ENCODE measurements at places on chromosomes 12 and 14.

DNA sequence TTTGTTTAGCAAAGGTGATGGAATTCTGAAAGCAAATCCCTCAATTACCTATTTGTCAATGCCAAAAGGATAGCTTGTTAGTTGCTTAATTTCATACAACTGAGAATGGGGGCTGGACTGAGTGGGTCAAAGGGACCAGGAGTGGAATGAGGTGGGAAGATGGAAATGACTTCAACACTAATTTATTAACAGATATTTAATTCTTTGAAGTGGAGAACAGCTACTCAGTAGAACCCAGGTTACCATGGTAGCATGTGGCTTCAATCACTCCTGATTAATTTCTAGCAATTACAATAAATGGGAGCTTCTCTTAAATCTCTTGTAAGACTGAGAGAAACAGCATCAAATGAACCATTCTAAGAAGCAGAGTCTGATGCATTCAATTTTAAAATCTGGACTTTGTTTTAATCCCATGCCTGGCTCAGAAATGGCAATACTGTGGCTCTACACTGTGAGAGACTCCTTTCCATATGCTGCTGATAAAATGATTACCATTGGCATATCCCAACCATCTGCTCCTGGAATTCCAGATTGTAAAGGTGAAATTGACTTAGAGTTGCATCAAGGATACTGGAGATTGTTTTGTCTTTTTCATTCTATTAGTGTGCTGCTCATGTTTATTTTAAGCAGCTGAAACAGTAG, 607.8 kb downstream of the SNAPC1 start:
- DNase-seq, result no peak

DNA sequence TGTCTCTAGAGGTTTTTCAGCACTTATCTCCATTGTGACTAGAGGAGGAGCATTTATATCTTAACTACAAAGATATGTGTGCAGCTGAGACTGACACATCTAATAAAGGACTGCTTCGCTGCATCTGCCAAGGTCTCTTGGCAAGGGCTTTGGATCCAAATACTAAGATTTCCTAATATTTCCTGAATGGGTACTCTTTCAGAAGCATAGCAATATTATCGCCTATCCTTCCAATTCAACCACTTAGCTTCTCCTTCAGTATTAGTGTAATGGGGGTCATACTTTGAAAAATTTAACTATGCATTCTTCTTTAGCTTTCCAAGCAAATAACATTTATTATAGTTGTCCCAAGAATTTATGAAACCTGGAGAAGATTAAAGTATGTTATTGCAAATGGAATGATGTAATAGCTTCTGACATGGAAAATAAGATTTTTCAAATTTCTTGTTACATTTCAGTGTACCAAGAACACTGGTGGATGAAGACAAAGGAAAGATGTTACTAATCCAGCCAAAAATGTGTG, 243.0 kb upstream of the PDE3A start:
- no peak for DNase-seq

- no peak for DNase-seq
These were observed 358.6 kb upstream of the FOXG1 start for GRCh38 chr14:28407996-28408395.

DNA sequence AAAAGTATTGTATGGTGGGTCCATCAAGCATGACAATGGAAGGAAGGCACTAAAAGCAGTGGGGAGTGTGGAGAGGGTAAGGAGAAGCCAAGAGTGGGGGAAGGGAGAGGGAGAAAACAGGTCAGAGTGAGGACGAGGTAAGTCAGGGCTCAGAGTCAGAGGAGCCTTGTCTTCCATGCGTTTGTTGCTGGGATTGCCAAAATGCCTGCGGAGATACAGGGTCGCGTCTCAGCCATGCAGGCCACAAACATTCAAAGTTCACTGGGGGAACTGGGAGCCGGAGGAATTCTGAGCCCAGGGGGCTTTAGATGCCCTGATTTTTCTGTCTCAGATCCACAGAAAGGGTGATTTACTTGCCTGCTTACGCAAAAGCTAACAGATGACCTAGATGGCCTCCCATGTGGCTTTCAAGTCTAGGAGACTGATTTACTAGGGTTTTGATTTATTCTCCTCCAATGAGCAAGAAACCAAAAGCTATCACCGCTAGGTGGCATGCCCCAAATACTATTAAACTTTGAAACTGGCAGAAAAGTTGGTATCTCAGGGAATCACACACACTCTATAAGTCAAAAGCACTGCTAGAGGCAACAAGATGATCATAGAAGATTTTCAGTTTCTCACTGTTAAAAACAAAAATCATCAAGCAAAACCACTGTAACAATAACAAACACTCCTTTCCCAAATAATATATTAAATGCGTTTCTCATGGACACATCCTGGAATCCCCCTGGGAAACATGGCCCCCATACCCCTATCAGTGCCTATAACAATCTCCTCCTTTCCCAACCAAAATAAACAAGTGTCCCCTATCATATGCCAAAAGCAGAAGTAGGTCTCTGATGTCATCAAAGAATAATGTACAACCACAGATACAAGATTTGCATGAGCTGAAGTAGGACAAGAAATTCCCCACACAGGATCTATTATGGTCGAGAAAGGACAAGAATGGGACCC, 26.6 kb upstream of the MDM1 start:
- DNase-seq, result peak; percentile 86

GRCh38 chr12:85440271-85440670, 160.3 kb downstream of the ALX1 start:
- DNase-seq, result no peak

DNA sequence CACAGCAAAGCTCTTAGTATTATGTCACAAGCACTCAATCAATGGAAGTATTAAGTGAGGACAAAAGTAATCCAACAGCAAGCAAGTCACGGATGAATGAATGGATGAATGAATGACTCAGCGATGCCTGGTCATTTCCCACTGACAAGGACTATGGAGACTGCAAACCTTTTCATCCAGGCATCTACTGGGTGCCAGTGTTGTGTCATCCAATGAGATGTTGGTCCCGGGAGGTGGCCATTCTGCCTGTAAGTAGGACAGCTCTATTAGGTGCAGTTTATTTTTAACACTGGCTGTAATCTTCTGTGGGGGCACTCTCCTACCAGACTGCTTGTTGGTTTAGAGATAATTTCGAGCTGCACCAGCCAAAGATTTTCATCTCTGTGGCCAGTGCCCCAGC, 39.4 kb downstream of the STAB2 start:
- peak; percentile 67 for DNase-seq

- no peak for DNase-seq
These were observed 10.1 kb downstream of the XRCC3 start for GRCh38 chr14:103705118-103705503.

Measured in RKO (cell line).